Activated naive CD4-positive, alpha-beta T cell treated with Interleukin-2 at 50 U/mL for 16 hours (primary cell): ENCODE measurements at places on chromosomes 12 and 14.

- DNase-seq: no peak
Observed at GRCh38 chr14:87196436-87196835, 796.5 kb downstream of the GALC start.

GRCh38 chr12:49568442-49569162 is 660 bp upstream of the MCRS1 start:
- DNase-seq: no peak

DNA sequence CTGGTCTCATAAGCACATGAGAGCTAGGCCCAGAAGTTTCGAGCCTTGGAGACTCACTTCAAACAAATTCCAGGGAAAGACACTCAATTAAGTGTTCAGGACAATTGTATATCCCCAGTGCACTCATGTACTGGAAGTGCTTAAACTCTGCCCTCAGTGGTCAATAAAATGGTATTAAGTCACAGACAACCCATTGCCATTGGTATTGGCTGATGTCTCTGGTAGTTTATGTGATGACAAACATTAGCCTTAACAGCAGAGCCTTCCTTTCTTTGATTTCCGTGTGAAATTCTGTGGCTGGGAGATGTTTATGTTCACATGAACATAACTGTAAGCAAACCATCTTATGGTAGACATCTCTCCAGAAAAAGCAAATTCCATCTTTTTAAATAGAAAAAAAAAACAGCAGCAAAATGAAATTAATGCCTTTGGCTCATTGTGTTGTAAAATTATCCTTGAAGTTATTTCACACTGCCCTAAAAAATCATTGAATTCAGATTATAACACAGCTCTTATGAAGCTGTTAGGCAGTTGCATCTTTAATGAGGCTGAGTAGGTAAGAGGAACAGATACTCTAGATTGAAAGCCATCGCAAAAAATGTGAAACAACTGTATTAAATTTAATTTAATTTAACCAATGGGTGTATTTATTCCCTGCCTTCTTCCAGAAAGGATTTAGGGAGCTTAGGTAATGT is 216.2 kb upstream of the PLEKHG7 start:
- DNase-seq: no peak

DNA sequence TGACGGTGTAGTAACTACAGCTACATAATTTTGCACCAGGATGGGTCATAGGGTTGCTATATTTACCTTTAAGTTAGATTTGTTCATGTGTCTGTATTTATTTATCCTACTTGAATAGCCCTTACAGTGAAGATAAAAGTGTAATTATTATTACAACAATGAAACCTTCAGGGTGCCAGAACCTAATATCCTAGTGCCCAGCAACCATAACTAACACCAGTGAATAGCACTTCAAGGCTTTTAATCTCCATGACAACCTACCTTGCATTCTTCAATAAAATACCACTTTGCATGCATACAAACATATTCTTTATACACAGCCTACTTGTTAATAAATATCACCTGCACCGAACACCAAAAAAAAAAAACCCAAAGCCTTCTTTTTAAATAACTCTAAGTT is 58.7 kb upstream of the G2E3 start:
- DNase-seq: no peak

DNA sequence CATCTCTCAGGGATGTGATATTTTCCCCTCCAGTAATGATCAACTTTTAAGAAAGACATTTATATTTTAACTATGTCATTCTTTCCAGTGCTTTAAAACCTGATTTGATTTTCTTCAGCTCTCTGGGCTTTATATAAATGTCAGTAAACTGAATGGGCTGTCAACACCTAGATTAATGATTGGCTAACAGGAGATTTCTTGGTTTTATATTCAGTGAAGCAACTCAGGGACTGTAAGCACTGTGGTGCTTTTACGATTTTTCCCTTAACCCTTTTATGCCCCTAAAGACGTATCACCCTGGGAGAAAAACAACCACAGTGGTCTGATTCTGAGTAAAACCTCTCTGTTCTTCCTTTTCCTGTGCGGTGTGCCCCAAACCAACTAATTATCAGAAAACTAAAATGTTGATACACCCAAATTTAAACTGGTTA is 38.0 kb downstream of the PTGER2 start:
- peak; percentile 30 for DNase-seq

DNA sequence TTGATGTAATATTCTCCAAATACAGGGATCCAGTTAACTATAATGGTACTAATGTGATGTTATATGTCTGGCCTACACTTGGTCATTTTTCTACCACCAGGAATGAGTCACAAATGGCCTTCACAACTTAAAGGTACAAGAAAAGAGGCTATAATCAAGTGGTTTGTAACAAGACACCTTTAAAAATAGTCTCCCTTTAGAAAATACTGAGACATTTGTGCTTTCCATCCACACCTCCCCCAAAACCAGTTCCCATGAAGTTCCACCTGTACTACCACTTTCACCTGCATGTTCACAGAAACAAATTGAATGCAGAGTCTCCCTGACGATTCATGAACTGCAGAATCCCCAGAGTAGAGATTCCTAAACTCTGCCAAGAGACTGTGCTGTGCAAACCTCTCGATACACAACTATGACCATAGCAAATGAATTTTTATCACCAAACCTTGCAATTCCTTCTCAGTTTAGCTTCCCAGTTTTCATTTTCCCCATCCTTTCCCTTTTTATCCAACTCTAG is 6.0 kb downstream of the BTG1 start:
- no peak for DNase-seq

DNA sequence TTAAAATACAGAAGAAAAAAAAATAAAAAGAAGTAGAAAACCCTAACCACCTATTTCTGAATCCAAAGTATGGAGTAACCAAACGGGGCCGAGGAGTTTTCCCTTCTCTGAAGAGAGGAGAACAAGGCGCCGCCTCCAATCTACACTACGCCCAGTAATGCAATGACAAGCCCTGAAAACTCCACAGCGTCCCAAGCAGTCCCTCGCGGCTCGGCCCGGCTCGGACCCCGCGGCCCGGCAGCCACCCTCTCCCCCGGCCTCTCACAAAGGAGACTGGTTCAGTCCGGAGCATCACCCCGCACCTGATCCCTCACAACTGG is 371 bp downstream of the CHD8 start:
- no peak for DNase-seq

- no peak for DNase-seq
Observed at GRCh38 chr14:99252443-99252939, 19.5 kb downstream of the BCL11B start.

DNA sequence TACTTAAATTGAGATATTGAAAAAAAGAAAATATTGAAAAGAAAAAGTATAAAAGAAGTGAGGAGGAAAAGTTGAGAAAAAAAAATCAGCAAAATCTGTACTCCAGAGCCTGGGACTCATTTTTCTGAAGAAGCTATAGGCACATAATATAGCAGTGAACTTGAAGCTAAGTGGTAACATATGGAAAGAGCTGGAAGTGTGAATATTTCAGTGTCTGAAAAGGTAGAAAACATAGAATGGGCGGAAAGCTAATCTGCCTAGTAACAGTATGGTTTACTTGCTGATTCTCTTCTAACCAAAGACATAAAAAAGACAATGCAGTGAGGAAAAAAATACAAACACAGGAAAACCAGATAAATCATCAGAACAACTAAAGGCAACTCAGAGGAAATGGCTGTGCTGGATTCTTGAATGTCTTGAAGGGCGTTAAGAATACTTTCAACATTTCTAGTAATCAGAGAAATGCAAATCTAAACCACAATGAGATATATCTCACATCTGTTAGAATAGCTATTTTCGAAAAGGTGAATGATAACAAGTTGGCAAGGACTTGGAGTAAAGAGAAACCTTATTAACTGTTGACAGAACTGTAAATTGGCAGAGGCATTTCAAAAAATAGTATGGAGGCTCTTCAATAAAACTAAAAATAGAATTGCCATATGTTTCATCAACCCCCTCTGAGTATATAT is 784.6 kb downstream of the LRFN5 start:
- no peak for DNase-seq
